ENCODE measurements at places on chromosomes 3 and 15. TPM values are rescaled to one million over a fixed set of nuclear protein-coding genes. Genes with fewer than 3 reads are reported as not detected.

Gene HHATL
- total RNA-seq = not detected

Gene NRG4
- 0.13 TPM for total RNA-seq

Gene SAMD7
- total RNA-seq = not detected

Gene THAP10
- total RNA-seq = 3.1 TPM

Gene SLC24A5
- not detected for total RNA-seq

Gene GPR149
- not detected for total RNA-seq

Gene ADPRH
- 2.3 TPM for total RNA-seq

Gene SLC15A2
- total RNA-seq = under 0.01 TPM

Gene GOLGA8R
- total RNA-seq = 0.08 TPM

Gene RBPMS2
- not detected for total RNA-seq

Gene GHSR
- not detected for total RNA-seq

Gene GOLGA8G
- total RNA-seq = not detected

Gene CCR8
- not detected for total RNA-seq

Gene SPSB4
- not detected for total RNA-seq

Gene SLC27A2
- 0.13 TPM for total RNA-seq

Gene EFHB
- total RNA-seq = 1.4 TPM

Gene SUCNR1
- total RNA-seq = 0.16 TPM

Gene DPPA2
- not detected for total RNA-seq

Gene ITPKA
- total RNA-seq = 44.2 TPM

Gene FEZF2
- total RNA-seq = not detected

Gene EPHB1
- 0.65 TPM for total RNA-seq

Gene OIP5
- total RNA-seq = 8.9 TPM

Gene NPAP1
- not detected for total RNA-seq

All from epithelial cell of alveolus of lung (primary cell).